CD4-positive, alpha-beta T cell treated with Interleukin-2 at 100 ng/mL for 4 hours (primary cell): ENCODE measurements at places on chromosomes 12 and 14.

GRCh38 chr12:12673296-12673695 is 22.7 kb downstream of the GPR19 start:
- no peak for DNase-seq

- no peak for DNase-seq
These were observed 246.2 kb downstream of the MSRB3 start for GRCh38 chr12:65524666-65525065.

GRCh38 chr12:123971770-123972456 is 718 bp downstream of the CCDC92 start:
- peak; percentile 42 for DNase-seq

- DNase-seq: no peak
These were observed 98.5 kb upstream of the IFNG-AS1 start for GRCh38 chr12:67890726-67891258.

GRCh38 chr12:128606051-128606450 is 217.7 kb downstream of the SLC15A4 start:
- no peak for DNase-seq

GRCh38 chr12:124147575-124147974 is 147.3 kb upstream of the RFLNA start:
- no peak for DNase-seq

- no peak for DNase-seq
These were observed 274.9 kb downstream of the PAWR start for GRCh38 chr12:79415746-79416435.

GRCh38 chr14:87411370-87411769 is 581.6 kb downstream of the GALC start:
- no peak for DNase-seq

DNA sequence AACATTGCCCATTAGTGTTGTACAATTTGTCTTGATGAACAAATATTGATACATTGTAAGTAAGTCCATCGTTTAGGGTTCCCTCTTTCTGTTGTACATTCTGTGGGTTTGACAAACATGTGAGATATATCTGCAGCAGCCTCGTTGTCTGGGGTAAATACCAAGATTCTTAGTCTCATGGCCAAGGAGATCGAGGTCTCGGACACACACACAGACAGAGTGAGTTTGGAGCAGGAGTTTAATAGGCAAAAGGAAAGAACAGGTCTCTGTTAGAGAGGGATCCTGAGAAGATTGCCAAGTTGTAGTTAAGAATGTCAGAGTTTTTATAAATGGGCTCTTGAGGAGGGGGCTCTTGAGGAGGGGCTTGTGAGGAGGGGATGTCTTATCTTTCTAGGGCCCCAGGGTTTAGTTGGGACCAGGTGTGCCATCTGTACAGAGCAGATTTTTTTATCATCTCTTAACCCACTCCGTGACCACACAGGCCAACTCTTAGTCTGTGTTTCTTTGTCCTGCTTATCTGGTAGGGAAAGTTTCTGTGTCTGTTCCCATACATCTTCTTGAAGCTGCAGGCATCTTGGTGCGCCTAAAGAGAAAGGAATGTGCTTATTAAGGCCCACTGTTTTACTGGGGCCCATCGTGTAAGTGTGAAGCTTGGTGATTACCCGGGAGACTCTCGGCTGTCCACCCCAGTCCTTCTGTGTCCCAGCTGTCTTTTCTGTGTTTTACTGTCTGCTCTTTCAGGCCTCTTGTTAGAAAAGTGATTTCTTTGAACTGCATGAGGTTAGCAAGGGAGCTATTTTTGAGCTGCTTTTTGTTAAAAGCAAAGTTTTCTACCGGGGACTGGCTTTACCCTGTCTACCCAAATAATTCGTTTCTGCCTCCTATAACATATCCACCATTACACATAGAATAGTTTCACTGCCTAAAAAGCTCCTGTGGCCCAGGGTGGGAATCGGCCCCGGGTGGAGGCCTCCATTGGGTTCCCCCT is 22.4 kb upstream of the CLEC2D start:
- DNase-seq: no peak

- DNase-seq: no peak
These were observed 358 bp downstream of the ELK3 start for GRCh38 chr12:96194576-96194889.

GRCh38 chr12:31368666-31369361 is 42.9 kb upstream of the SINHCAF start:
- no peak for DNase-seq

- no peak for DNase-seq
These were observed 132.1 kb downstream of the DYRK2 start for GRCh38 chr12:67780580-67781084.

DNA sequence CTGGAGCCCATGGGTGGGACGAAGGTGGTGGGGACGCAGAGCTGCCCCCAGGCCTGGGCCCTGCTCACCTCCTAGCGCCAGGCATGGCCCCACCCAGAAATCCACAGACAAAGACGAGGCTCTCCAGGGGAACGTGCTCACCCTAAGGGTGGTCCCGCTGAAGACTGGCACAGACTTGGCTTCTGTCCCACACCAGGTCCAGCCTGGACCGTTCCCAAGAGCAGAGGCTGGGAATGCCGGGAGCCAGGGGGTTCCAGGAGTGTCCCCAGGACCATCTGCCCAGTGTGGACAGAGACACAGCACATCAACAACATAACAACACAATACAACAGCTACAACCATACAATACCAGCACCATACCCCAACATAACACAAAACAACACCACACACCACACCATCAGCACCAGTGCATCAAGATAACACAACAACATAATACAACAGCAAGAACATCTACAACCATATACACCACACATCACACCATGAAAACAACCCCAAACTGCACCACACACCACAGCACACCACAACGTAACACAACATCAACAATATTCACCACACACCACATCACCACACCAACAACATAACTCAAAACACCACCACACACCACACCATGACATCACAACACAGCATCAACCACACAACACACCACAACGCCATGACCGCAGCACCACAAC is 329.6 kb downstream of the ADGRD1 start:
- DNase-seq: no peak

DNA sequence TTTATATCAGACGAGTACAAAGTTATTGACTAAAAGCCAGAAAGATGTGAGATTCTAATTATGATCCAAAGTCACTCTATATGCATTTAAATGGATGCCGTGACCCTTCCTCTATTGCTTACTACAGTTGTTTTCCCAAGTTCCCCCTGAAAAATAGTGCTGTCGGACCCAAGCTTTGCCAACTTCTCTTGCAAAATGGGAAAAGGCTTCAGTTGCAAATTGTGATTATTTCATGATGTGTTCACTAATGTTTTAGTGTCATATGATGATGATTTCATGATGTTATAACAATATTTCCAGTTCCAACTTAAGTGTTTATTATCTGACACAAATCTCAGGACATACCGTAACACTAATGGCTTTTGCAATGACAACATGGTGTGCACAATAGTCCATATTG is 534.6 kb upstream of the ATP2B1 start:
- no peak for DNase-seq

- DNase-seq: no peak
These were observed 150.2 kb upstream of the PLEKHG7 start for GRCh38 chr12:92552412-92553108.

GRCh38 chr12:6747216-6747615 is 5.7 kb downstream of the MLF2 start:
- no peak for DNase-seq

DNA sequence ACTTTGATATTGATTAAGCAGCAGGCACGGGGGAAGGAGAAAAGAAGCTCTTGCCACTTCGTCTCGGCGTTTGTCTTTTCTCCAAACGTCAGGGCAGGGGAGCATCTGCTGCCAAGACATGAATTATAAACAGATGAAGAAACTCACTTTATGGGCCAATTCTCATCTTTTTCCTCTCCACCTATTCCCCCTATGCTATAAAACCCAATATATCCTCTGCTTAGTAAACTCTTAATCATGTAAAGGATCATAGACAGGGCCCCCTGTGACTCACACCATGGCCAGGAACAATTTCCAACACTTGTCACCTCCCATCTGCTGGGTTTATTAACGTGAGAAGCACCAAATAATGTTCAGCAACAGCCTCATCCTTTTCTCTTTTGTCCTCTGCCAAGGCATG is 1092.1 kb upstream of the TMEM132C start:
- no peak for DNase-seq

- DNase-seq: no peak
These were observed 88.0 kb upstream of the VASH1 start for GRCh38 chr14:76673261-76673660.

- no peak for DNase-seq
These were observed 113.3 kb upstream of the SOX5 start for GRCh38 chr12:24062642-24063245.

DNA sequence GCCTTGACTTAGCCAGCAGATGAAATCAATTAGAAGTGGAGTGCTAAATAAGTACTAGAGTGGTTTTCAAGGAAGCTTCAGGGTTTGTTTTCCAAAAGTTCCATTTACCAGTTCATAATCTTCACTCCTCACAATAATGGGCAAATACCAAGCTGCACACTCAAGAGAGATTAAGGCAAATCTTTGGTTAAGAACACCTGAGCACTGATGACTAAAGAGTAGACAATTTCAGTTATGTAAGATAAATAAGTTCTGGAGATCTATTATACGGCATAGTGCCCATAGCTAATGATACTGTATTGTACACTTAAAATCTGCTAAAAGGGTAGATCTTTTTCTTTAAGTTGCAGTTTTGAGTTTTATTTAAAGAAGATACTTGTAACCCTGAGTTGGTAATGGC is 125.0 kb downstream of the ARMH4 start:
- DNase-seq: no peak

DNA sequence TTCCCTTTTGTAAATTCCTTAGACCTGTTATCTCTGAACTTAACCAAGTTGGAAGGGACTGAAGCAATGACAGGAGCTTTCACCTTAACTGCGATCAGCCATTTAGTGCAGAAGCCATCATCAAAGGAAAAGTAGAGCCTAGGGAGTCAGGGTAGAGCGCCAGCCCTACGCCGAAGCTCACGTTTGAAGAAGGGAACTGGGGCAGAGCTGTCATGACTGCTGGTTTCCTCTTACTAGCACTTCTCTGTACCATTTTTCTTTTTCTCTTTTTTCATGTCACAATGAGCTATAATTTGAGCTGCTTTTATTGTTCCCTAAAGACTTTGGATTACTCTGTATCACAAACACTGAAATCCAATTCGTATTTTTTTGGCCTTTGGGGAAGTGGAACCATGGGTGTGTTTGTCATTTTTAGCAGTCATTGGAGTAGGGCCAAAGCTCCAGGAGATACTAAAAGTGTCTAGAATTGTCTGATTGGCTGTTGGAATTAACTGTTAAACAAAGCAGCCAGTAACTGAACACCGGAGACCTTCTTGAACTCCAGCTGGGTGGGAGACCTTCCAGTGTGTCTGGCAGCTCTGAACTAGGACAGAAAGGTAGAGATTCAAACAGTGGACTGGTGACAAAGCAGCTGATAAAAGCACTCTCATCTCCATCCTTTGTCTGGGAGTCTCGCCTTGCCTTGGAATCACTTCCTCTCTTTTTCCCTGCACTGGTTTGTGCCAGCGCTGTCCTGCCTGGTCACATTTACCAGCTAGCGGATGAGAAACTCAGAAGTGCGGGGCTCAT is 9.1 kb downstream of the MTRFR start:
- DNase-seq: no peak

GRCh38 chr14:61409782-61410181 is 88.4 kb downstream of the PRKCH start:
- no peak for DNase-seq

GRCh38 chr12:2912216-2912575 is 21.5 kb downstream of the TULP3 start:
- DNase-seq: no peak

GRCh38 chr14:64060648-64061096 is 207.9 kb downstream of the SYNE2 start:
- no peak for DNase-seq

DNA sequence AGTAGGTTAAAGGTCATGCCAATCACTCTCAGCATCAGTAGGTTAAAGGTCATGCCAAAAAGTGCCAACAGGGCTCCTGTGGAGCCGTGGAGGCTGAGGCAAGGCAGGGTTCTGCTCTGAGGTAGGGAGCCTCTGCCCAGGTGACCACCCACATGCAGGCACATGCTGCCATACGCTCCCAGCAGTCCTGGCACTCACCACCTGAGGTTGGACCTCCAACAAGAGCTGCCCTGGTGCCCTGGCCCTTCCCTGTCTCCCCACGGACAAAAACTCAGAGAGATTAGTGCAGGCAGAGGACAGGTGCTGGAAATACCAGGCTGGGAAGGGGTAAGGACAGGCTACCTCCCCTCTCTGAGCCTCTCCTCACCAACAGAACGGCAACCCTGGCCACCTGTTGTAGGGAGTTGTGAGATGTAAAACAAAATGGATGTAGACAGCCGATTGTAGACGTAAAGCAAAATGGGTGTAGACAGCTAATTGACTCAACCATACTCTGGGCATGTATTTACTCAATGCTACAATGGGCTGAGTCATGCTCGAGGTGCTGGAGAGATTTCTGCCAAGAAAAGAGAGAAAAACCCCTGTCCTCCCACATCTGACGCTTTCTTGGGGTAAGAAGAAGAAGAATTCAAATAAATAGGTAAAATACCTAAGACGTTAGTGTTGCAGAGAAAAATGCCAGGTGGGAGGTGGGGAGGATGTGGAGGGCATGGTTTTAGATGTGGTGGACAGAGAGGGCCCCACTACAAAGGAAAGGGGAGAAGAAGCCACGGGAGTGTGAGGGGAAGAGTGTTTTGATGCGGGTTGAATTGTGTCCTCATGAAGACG is 32.4 kb downstream of the LTBP2 start:
- DNase-seq: peak; percentile 17
